Islet precursor cell (in vitro differentiated cells): ENCODE measurements at places on chromosomes 16 and 17.

GRCh38 chr17:17205368-17206123, 587 bp downstream of the PLD6 start:
- no peak for DNase-seq

GRCh38 chr17:40062329-40063186, at the start of gene THRA:
THRA (plus strand) TSS chr17:40062965; CDS start chr17:40074489, 11,524 bp downstream.
- DNase-seq: peak; percentile 87

- DNase-seq: no peak
These were observed 97.5 kb downstream of the YPEL2 start for GRCh38 chr17:59428916-59429485.

GRCh38 chr17:62637809-62638208, 10.3 kb downstream of the MRC2 start:
- DNase-seq: peak; percentile 77

DNA sequence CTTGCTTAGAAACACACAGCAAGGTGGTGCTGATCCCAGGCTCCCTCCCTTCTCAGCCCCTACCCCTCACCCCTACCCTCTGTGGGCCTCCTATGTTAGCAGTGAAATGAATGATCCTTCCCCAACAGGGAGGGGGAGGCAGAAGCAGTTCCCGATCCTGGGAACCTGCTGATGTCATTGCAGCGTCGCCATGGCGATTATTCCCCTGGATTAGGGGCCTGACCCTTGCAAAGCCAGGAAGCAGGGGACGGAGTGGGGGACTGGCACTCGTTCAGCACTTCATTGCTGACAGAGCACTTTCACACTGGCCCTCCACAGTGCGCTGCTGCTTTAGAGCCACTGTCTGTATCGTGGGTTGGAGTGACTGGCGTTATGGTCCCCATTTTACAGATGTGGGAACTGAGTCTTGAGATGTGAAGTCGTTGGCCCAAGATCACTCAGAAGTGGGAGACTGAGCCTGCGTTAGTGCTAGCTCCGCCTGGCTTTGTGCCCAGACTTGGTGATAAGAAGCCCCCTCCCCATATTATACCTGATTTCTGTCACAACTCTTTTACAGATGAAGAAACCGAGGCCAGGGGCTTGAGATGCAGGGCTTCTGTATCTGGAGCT, 26.6 kb downstream of the LASP1 start:
- DNase-seq: peak; percentile 87
